ENCODE measurements at places on chromosomes 7 and 10. TPM values are rescaled to one million over a fixed set of nuclear protein-coding genes. Genes with fewer than 3 reads are reported as not detected.

Gene CRHR2
- total RNA-seq, result not detected

Gene OR6V1
- total RNA-seq, result not detected

Gene CUZD1
- 2.8 TPM for total RNA-seq

Gene ADAP1
- total RNA-seq, result 28.6 TPM

Gene ANKRD30A
- total RNA-seq, result not detected

Gene AKR1C3
- 3.9 TPM for total RNA-seq

Gene MKX
- not detected for total RNA-seq

Gene LRCH4
- total RNA-seq, result 193 TPM

Gene C10orf67
- total RNA-seq, result not detected

DNA sequence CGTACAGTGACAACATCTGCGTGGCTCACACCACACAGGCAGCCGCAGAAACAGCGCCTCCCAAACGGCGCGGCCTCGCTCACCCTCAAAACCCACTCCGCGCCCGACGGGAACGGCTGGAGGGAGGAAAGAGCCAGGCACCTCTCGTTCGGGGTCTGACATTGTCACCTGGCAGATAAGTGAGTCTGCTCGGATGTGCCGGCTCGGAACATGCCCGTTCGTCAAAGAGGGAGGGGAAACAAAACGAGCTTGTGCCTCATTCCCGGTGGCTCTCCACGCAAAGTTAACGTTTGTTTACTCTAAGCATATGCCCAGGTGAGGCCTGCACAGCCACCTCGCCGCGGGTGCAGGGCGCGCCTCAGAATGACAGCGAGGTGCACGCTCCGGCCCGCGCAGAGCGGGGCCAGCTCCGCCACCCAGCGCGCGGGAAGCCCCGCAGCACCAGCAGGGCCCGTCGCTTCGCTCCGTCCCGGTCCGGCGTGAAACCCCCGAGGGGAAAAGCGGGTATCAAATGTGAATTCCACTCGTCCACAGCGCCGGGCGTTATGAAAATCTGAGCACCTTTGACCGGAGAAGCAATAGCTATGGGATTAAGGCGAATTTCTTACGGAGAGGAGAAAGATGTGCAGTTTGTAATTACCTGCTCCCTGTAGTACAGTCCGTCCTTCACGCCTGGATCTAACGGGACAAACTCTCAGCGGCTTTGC is 13.1 kb downstream of the CNPY1 start:
- no peak for DNase-seq

DNA sequence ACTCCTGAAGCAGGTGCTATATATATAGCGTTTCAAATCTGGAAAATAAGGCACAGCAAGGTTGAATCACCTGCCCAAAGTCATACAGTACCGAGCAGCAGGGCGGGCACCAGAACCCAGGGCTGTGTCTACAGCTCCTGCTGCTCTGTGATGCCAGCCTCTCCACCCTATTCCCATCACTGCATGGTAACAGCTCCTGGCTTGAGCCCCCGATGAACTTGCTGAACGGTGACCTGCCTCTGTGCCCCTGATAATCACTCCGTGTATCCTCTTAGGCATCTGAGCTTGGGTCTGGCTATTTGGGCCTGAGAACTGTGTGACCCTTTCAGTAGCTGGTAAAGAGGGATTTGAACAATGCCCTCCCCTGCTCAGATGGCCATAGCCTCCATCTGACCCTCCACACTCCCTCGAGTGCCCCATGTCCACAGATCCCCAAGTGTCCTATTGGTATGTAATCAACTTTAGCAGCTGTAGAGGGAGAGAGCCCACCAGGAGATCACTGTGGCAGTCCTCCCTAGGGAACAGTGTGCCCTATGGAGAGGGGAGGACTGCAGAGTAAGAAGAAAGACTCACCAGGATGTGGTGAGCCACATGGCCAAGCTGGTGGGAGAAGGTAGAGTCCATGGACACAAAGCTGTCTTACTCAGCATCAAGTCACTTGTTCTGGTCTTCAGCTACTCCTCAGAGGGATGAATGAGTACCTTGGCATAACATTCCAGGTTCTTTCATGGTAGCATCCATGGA is 1.1 kb upstream of the ARHGAP22 start:
- DNase-seq, result no peak

- DNase-seq, result no peak
These were observed 324.4 kb upstream of the ZNF32 start for GRCh38 chr10:43972976-43973647.

- DNase-seq, result no peak
These were observed 22.3 kb downstream of the CACUL1 start for GRCh38 chr10:118732245-118733165.

GRCh38 chr7:82339958-82340357 is 103.6 kb downstream of the CACNA2D1 start:
- DNase-seq, result no peak

GRCh38 chr7:5693529-5693928 is 87.9 kb downstream of the RNF216 start:
- no peak for DNase-seq

GRCh38 chr7:141550386-141551093 is 670 bp upstream of the AGK start:
- DNase-seq, result no peak

DNA sequence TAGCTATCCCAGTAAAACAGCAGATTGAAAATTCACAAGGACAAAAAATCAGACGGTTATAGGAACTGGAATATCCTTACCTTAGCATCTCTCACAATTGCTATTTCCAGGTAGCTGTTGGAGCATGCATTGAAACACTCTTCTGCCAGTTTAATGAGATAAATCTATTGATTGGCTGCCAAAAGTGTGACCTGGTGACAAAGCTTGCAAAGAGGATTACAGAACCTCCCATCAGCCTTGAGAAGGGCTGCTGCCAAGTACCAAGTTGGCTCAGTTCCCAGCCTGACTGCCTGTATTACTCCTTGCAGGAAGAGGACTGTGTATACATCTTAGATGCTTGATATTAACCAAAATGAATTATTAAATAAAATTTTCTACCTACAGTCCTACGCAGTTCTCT is 5.1 kb downstream of the PRLHR start:
- no peak for DNase-seq

DNA sequence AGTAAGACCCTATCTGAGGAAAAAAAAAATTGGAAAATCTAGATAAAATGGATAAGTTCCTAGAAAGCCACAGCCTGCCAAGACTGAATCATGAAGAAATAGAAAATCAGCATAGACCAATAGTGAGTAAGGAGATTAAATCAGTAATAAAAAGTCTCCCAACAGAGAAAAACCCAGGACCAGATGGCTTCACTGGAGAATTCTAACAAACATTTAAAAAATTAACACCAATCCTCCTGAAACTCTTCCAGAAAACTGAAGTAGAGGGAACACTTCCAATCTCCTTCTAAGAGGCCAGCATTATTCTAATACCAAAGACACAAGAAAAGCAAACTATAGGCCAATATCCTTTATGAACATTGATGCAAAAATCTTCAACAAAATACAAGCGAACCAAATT is 8.8 kb upstream of the LIMK1 start:
- DNase-seq, result no peak

DNA sequence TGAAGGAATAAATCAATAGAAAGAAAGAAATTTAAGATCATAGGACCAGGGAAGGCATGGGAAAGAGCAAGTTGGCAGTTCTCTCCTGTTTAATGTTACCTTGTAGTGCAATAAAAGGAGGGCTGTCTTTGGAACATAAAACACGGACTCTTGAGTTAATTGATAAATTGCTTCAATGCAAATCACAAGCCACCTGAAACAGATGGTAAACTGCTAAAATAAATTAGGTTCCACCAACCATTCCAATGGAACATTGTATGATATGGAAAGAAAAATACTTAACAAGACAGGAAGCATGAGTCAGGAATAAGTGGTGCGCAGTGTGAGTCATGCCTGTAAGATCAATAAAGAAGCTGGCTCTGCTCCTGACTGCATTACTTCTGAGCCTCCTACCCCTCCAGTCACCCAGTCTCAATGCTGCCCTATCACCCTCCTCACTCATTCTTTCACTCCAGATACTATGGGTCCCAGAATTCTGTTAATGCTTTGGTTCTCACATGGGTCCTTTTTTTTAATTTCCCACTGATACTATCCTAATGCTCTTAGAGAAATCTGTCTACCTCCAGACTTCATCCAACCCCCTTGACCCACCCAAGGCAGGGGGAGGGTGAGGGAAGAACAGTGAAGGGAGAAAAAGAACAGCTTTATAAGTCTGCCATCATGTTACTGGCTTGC is 78.9 kb downstream of the LRRC17 start:
- DNase-seq, result no peak

- DNase-seq, result no peak
These were observed 823.1 kb upstream of the LRRTM3 start for GRCh38 chr10:66102756-66103155.

DNA sequence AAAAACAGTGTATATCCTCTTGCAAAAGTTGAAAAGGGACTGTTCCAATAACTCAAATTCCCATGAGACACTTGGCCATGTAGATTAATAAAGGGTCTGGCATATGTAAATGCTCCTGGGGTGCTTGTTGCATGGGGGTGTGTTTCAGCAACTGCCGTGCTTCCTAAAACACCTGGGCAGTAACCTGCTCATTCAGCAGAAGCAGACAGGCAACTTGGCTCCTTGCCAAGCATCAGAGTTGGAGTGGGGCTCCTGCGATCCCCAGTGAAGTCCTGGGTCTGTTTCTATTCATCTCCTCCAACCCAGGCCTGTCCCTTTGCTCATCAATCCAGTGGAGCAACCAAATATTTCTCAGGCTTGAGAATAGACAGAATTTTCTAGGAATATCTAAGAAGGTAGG is 42.2 kb upstream of the ADAM12 start:
- no peak for DNase-seq

GRCh38 chr7:107563081-107563774 is 492 bp downstream of the COG5 start:
- DNase-seq, result no peak

- DNase-seq, result no peak
These were observed 430.5 kb upstream of the GALNT17 start for GRCh38 chr7:70701477-70701876.

DNA sequence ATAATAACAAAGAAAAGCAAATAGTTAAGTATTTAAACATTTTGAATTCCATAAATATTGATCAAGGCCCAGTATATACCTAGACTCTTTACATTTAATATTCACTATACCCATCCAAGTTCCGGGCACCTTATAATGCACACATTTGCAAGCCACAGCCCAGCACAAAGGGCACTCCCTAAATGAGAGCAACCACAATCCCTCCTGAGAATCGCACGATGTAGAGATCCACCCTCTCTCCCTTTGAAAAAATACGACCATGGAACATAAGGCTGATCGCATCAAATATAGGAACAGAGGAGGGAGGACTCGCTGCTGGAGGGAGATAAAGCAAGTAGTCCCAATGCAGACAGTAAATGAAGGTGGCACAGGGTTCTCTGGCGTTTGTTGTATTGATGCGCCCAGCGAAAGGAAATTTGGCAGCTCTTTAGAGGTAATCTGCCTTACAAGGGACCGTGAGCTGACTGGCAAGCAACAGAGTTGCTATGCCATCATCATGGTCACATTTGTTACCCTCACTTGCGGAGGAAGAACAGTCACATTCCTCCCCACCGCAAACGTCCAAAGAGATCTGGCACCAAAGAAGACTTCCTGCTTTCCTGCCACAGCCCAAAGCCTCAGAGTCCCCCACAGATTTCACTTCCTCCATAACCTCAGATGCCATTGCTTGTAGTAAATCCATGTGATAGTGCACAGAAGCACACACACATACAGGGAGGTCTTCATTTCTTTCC is 16.1 kb upstream of the TAS2R40 start:
- DNase-seq, result peak; percentile 40
